ENCODE measurements at places on chromosomes 13 and 19. TPM values are rescaled to one million over a fixed set of nuclear protein-coding genes. Genes with fewer than 3 reads are reported as not detected.

The ZNF578 gene
- total RNA-seq: 0.74 TPM

The ATXN8OS gene
- not detected for total RNA-seq

The MBD3L2 gene
- not detected for total RNA-seq

The ACP5 gene
- total RNA-seq: 0.17 TPM

The SLC5A5 gene
- not detected for total RNA-seq

The CYP2A6 gene
- not detected for total RNA-seq

The NLRP7 gene
- not detected for total RNA-seq

The ZNF616 gene
- 5.6 TPM for total RNA-seq

The KLK1 gene
- total RNA-seq: not detected

The MICOS13 gene
- total RNA-seq: 93.1 TPM

The ZNF724 gene
- total RNA-seq: 9.2 TPM

The RNF225 gene
- total RNA-seq: not detected

The ZNF439 gene
- total RNA-seq: 3.1 TPM

The ENOX1 gene
- total RNA-seq: 0.84 TPM

The PLK5 gene
- total RNA-seq: not detected

The ARHGAP33 gene
- 6.5 TPM for total RNA-seq

The JSRP1 gene
- 0.15 TPM for total RNA-seq

The STK11 gene
- total RNA-seq: 67.5 TPM

The TCF3 gene
- total RNA-seq: 180 TPM

The BCL3 gene
- total RNA-seq: 48.8 TPM

The RPS19 gene
- total RNA-seq: 2,099 TPM

The ZNF441 gene
- 3.2 TPM for total RNA-seq

The TMPRSS9 gene
- not detected for total RNA-seq

The TMED1 gene
- 48.3 TPM for total RNA-seq

The CD22 gene
- not detected for total RNA-seq

The KRTDAP gene
- not detected for total RNA-seq

The ZNF552 gene
- 3.0 TPM for total RNA-seq

The TBC1D4 gene
- total RNA-seq: 9.1 TPM

The ZNF493 gene
- total RNA-seq: 3.7 TPM

The FPR2 gene
- total RNA-seq: not detected

The TMEM38A gene
- 0.74 TPM for total RNA-seq

The NKG7 gene
- not detected for total RNA-seq

The PINLYP gene
- 7.3 TPM for total RNA-seq

The BLVRB gene
- total RNA-seq: 84.3 TPM

The ZNF100 gene
- 2.7 TPM for total RNA-seq

The F10 gene
- 12.0 TPM for total RNA-seq

The ZNF8 gene
- 3.7 TPM for total RNA-seq

The VSIG10L gene
- total RNA-seq: 0.17 TPM

The OSCAR gene
- under 0.01 TPM for total RNA-seq

The ZMYM2 gene
- total RNA-seq: 17.1 TPM

The PGLYRP1 gene
- total RNA-seq: not detected

The C13orf42 gene
- not detected for total RNA-seq

The ZNF780A gene
- 11.1 TPM for total RNA-seq

The ATP12A gene
- total RNA-seq: not detected

The POMP gene
- 65.3 TPM for total RNA-seq

The PRRG2 gene
- 0.84 TPM for total RNA-seq

The FCGBP gene
- under 0.01 TPM for total RNA-seq

Measured in bronchus fibroblast of lung (primary cell).